ENCODE measurements at places on chromosomes 2 and 18.

- DNase-seq = no peak
Observed at GRCh38 chr18:7940971-7941370, 373.9 kb downstream of the PTPRM start.

GRCh38 chr2:96391153-96391827, 55.7 kb downstream of the NCAPH start:
- DNase-seq = no peak

DNA sequence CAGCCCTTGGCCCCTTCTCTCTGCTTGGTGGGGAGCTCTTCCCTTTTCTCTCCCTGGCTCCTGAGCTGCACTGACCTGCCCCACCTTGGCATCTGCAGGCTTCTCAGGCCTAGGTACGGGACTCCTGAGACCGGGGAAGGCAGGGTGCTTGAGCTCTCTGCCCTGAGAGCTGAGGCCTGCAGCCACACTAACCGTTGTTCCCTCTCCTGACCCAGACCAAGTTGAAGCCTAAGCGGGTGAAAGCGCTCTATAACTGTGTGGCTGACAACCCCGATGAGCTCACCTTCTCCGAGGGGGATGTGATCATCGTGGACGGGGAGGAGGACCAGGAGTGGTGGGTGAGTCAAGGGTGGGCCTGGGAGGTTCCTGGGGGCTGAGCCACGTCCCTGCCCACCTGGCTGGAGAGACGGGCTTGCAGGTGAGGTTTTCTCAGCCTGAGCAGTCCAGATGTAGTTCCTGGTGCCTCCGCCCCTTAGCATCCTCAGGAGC, 22.2 kb downstream of the ITGB1BP1 start:
- no peak for DNase-seq

GRCh38 chr2:208927867-208928266, 496.0 kb upstream of the MAP2 start:
- no peak for DNase-seq

- DNase-seq = no peak
Observed at GRCh38 chr2:112155331-112156151, 17.4 kb downstream of the FBLN7 start.

GRCh38 chr2:43707255-43708015, 31.2 kb upstream of the C1GALT1C1L start:
- peak; percentile 14 for DNase-seq

- DNase-seq = no peak
Observed at GRCh38 chr18:59620381-59620780, 76.8 kb downstream of the CCBE1 start.

DNA sequence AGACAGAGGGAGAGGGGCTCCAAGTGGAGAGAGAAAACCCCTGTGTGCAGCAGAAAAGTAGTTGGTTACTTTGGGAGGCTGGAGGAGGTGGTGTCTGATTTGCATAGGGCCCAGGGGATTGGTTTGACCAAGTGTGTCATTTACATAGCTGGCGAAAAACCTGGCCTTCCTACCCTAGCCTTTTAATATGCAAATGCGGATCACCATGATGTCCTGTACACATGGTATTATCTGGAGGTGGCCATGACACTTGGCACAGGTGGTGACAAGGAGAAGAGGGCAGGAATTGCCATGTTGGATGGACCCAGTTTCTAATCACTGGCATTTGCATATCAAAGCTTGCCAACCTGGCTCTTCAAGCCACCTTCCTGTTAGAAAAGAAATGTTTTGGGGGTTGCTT, 120.8 kb upstream of the CHAC2 start:
- no peak for DNase-seq

DNA sequence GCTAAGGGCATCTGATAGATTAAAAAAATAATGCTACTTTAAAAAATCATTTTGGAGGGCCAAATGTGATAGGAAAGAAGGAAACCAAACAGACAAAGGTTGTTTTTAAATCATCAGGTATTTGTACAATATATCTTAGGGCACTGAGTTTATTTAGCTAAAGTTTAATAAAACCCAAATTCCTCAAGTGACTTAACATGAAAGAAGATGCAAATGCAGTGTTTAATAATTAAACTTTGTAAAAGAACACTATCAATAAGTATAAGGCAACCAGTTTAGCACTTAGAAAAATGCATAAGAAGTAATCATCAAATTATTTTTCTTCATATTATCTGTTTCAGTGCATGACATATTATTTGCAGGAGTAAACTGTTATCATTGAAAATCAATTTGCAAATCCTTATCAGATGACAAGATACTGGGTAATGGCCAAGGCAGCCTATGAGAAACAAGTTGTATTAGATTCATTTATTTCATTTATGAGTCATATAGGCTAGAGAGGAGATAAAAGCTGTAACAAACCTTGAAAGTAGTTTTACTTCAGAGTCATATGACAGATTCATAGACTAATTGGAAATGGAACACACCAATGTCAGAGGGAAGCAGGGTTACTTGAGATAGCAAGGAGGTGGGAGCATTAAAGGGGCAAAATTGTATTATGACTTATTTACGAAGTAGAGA, 165.5 kb downstream of the GCA start:
- no peak for DNase-seq

DNA sequence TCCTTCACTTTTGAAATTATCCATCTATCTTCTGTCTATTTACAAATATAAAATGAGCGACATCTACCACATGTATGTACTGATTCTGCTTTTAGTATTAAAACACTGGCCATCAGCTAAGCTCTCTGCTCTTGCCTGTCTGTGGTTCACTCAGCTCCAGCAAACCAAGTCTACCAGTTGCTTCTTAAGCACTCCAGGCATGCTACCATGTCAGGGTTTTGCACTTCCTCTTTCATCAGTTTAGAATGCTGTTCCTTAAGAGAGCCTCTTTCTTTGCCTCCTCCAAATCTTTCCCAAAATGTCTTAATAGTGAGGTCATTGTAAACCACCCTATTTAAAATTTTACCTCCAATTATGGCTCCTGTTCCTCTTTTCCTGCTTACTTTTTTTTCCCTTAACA, 59.5 kb downstream of the SCN3A start:
- DNase-seq = no peak

DNA sequence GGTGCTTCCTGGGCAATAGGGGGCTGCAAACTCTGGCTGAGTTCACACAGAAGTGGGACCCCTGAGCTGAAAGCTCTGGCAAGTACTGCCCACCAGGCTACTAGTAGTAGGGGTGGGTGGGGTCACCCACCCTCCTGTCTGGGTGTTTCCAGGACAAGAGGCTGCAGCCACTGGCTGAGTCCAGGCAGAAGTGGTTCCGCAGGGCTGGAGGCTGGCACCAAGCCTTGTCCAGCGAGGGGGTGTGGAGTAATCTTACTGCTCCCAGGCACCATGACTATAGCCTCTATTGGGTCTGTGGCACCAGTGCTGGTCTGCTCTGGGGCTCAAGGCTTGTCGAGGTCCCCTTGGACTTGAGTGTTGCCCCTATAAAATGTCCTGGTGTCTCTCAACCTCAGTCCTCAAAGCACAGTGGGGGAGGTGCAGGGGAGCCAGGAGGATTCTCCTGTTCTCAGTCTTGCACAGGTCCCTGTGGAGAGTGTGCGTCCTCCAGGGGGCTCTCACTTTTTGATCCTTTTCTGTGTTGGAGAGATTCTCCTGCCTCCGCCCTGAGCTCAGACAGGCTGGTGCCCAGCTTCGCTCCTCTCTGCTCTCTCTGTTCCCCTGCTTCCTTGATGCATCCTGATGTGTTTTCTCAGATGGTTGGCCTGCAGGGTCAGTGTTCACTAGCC, 48.1 kb downstream of the NUP35 start:
- DNase-seq = no peak

GRCh38 chr2:81853341-81853740, 1548.8 kb upstream of the LRRTM1 start:
- no peak for DNase-seq

- DNase-seq = no peak
Observed at GRCh38 chr2:177051278-177051677, 161.3 kb upstream of the HNRNPA3 start.

GRCh38 chr2:171979103-171979502, 20.6 kb upstream of the METAP1D start:
- no peak for DNase-seq

DNA sequence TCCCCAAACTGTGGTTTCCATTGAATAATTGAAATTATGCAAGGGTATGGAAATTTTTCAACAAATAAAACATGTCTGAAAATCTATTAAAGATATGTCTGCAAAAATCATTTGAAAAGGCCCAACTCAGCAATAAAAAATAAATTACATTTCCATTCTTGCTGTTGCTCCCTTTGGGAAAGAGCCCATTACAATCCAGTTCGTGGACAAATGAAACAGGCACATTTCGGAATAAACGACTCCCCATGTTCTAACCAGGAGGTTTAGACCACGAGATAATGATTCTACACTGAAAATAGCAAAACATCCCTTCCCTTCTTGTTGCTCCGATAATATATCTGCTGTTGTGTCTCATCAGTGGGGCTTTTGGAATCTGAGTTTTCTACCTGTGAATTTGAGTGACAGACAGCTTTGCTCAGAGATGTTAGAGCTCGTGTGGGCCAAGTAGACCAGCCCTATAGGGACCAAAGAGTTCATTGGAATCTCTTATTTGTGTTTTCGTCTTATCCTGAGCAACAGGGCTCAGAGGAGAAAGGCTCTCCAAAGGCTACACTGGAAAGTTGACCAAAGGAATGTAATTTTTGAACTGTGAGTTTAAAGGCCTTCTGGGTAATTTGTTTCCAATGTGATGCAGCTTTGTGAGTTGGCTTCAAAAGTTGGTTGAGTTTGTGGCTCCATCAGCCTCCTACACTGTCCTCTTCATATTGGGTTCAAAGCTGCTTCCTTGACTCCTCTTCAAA, 119.5 kb downstream of the ACTR3 start:
- DNase-seq = no peak

DNA sequence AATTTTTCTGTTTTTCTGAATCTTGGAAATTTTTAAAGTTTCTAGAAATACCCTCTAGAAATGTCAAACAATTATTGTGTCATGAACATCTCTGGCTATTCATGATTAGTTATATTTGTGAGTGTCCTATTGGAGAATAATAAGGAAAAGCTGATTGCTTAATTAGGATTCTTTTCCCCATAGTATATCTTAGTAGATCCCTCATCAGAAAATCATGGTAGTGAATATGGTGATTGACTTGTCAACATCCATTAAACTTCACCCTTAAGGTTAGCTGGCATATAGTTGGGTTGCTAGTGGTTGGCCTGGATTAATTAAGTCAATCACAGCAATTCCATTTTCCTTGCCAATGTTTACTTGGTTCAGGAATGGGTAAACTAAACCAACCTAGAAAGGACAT, 18.7 kb upstream of the NABP1 start:
- DNase-seq = no peak

DNA sequence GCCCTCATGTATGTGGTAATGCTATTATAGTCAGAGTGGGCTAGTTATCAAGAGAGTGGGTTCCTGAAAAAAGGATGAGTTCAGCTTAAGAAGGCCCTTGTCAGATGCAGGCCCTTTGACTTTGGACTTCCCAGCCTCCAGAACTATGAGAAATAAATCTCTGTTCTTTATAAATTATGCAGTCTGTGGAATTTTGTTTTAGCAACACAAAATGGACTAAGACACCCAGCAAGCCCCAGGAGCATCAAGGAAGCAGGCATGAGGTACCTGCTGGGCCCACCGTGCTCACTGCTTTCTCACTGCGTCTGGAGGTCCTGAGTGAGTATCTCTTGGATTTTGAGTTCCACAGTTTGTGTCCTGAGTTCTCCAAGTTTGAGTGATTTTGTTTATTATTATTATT, 35.9 kb upstream of the LIPG start:
- no peak for DNase-seq

DNA sequence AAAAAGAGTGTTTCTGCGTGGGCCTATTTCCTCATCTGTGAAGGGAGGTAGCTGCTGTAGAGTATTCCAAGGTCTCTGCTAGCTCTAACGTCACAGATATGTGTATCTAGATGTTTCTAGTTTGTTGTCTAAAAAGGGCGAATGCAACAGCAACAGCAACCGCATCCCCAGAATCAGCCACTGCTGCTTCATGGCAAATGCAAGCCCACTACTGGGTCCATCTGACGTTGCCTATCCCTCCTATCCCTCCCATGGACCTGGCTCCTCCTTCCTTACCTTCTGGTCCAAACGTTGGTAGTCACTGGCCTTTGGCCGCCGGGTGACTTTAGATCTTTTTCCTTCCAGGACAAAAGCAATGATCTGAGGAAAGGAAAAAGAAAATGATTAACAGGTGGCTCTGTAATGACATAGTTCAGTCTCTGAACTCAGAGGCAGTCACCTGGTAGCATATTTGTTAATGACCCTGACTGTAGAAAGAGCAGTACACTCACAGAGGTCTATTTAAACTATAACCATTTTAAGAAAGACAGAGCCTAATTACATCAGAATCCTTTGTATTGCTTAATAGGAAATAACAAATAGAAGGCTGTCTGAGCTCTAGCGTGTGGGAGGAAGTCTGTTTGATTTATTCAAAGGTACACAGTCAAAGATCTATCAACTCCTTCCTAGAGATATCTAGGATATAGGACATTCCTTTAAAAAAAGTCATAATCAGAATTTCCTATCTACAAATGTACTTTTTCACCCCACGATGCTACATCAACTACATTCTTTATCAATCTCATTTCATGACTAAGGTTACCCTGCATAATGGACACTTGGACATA, 2.9 kb downstream of the TGOLN2 start:
- no peak for DNase-seq

- peak; percentile 19 for DNase-seq
Observed at GRCh38 chr2:200810252-200810997, 1.3 kb upstream of the BZW1 start.

- DNase-seq = no peak
Observed at GRCh38 chr18:60417946-60418345, 45.4 kb upstream of the MC4R start.

DNA sequence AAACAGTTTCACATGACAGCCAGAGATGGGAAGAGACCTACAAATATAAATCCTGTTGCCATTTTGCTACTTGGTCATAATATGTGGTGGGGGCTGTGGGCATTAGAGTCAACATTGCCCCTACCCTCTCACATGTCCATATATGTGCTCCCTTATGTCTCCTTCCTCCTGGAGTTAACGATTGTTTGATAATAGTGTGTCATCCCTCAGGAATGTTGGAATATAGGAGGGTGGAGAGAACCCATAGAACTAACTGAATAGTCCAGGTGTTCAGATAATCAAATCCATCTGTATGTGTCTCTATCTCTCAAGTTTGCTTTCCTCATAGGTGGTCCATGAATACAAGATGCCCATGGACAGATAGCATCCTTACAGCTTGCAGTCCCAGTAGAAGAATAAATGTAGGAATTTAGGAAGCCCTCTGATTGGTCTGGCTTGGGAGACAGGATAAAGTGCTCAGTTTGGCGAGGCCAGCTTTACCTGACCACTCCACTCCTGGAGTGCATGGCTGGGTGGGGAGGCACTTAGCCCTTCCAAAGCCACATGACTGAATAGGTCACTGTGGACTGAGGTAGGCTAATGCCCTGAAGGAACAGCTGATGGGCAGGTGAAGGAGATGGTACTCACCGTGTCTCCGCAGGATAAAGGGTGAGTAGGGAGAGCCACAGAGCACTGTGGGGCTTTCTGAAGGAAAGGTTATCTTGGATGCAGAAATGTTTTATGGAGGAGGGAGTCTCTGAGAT, 166.9 kb downstream of the CDCA7 start:
- no peak for DNase-seq

Measured in pons (tissue), 1 donor.